ENCODE measurements at places on chromosomes 11 and 22. TPM values are rescaled to one million over a fixed set of nuclear protein-coding genes. Genes with fewer than 3 reads are reported as not detected.

The C11orf21 gene
- total RNA-seq = 66.0 TPM

The ZDHHC8 gene
- 48.3 TPM for total RNA-seq

The NXPE1 gene
- total RNA-seq = not detected

The DDIAS gene
- 10.1 TPM for total RNA-seq

The UBQLNL gene
- 0.13 TPM for total RNA-seq

The BDNF gene
- not detected for total RNA-seq

The OR8D4 gene
- total RNA-seq = not detected

The OR52I2 gene
- total RNA-seq = not detected

The LRRC74B gene
- total RNA-seq = not detected

The KRTAP5-1 gene
- total RNA-seq = not detected

The SCN4B gene
- total RNA-seq = 0.28 TPM

The RFPL1 gene
- not detected for total RNA-seq

The SUSD2 gene
- total RNA-seq = 0.23 TPM

The TMEM223 gene
- 18.0 TPM for total RNA-seq

The TSGA10IP gene
- total RNA-seq = not detected

The OR56A1 gene
- total RNA-seq = not detected

The OR5B17 gene
- total RNA-seq = not detected

The FAM83F gene
- not detected for total RNA-seq

The NCR3LG1 gene
- 0.15 TPM for total RNA-seq

The OSM gene
- total RNA-seq = 103 TPM

The POU2AF3 gene
- not detected for total RNA-seq

The SLC22A6 gene
- not detected for total RNA-seq

The CHRM1 gene
- not detected for total RNA-seq

The OR2AG2 gene
- not detected for total RNA-seq

The CRACR2B gene
- total RNA-seq = 12.7 TPM

The OR5P2 gene
- total RNA-seq = not detected

The YAP1 gene
- 0.18 TPM for total RNA-seq
